CD8-positive, alpha-beta memory T cell (primary cell): ENCODE measurements at places on chromosomes 7 and 10.

DNA sequence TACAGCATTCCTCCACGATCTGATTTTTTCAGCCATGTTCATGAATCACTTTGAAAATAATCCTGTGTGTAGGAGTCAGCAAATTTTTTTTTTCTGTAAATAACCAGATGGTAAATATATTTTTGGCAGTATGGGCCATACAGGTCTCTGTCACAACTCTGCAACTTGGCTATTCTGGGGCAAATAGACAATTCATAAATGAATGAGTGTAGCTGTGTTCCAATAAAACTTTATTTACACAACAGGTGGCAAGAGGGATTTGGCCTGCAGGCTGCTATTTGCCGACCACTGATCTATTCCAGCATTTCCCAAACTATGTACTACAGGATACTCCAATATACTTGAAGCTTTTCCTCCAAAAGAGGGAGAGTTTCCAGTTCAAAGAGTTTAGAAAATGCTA, 78.7 kb upstream of the SVIL start:
- no peak for DNase-seq

GRCh38 chr10:17479015-17479615, 24.7 kb upstream of the ST8SIA6 start:
- DNase-seq = no peak

DNA sequence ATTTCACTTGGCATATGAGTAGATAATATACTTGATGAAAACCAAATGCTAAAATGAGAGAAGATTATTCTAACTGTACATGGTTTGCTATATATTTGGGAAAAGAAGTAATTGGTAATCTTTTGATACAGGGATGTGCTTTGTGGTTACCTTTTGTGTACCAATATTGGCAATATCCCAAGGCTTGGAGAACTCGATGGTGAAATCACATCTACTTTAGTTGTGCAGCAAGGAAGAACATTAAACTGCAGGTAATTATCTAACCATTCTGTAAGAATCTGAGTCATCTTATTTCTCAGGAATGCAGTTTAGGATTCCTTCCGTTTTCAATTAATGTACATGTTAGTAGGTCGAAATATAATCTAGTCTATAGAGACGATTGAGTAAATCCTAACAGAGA, 64.1 kb downstream of the SRI start:
- no peak for DNase-seq

GRCh38 chr10:19209319-19209718, 160.7 kb downstream of the MALRD1 start:
- DNase-seq = no peak

- DNase-seq = no peak
Measured at GRCh38 chr10:132938472-132939339, 3.7 kb downstream of the CFAP46 start.

DNA sequence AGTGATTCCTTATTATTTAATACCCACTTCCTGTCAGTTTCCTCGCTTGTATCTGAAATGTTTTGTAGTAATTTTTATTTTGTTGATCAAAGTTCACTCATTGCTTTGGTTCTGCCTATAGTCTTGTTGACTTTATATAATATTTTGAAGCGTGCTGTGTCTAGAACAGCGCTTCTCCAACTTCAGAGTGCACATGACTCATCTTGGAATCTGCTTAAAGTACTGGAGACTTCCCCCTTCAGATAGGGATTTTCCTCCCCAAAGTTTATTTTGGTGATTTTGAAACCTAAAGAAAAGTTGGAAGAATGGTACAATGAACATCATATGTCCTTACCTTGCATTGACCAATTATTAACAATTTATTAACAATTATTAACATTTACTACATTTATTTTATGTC, 5.8 kb downstream of the COMTD1 start:
- no peak for DNase-seq

DNA sequence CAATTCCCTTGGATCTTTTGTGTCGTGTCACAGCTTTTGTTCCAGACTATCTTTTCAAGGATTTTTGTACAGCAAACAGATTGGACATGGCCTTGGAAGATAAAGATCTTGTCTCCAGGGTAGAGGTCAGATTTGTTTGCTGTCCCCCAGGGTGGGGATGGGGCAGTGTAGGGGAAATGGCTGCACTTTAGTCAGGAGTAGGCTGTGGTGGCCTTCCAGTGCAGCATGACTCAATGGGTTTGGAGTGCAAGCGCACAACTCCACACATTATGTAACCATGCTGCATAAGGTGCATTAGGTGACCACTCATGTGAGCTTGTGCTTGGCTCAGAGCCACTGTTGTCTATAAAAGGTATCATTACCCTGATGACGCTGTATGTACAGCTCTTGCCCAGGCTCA, 23.9 kb upstream of the ADAMTS14 start:
- no peak for DNase-seq

GRCh38 chr7:155682484-155682883, 38.0 kb downstream of the RBM33 start:
- DNase-seq = no peak

DNA sequence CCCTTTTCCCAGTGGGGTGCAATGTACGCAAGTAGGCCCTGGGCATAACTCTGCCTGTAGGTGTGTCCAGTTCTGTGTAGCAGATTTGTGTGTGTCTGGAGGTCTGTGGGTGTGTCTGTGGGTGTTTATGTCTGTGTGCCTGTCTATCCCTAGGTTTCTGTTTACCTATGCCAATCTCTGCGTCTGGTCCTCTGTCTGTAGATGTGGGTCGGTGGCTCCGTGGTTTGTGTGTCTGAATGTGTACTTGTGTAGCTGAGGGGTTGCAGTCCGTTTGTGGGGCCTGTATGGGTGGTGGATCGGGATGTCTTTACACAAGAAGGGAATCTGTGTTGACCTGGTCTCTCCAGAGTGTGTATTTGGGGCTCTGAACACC, 932 bp downstream of the NYAP1 start:
- no peak for DNase-seq

- peak; percentile 3 for DNase-seq
Measured at GRCh38 chr10:85995791-85996190, 370.8 kb downstream of the GRID1 start.

DNA sequence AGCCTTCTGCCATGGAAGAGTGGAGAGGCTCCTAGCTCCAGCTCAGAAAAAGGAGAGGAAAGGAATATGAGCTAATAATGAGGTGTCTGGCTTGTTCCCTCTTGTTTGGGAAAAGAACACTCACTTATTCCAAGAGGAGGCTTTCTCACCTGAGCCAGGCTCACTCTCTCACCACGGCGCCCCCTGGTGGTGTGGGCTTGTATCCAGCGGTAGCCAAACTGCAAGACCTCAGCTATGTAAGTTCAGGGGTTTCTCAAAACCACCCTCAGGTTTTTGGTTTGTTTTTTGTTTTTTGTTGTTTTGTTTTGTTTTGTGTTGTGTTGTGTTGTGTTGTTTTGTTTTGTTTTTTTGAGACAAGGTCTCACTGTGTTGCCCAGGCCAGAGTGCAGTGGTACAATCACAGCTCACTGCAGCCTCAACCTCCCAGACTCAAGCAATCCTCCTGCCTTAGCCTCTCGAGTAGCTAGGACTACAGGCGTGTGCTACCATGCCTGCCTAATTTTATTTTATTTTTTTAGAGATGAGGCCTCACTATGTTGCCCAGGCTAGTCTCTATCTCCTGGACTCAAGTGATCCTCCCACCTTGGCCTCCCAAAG, 124.0 kb downstream of the TMEM130 start:
- DNase-seq = peak; percentile 37

GRCh38 chr10:110335314-110336064, 30.8 kb upstream of the SMNDC1 start:
- DNase-seq = no peak

- DNase-seq = peak; percentile 82
Measured at GRCh38 chr7:100049441-100050291, at the start of gene ZSCAN21. Gene ZSCAN21, plus strand, starts transcription at chr7:100049774. Its CDS starts 7,233 bp downstream, at chr7:100057007.

DNA sequence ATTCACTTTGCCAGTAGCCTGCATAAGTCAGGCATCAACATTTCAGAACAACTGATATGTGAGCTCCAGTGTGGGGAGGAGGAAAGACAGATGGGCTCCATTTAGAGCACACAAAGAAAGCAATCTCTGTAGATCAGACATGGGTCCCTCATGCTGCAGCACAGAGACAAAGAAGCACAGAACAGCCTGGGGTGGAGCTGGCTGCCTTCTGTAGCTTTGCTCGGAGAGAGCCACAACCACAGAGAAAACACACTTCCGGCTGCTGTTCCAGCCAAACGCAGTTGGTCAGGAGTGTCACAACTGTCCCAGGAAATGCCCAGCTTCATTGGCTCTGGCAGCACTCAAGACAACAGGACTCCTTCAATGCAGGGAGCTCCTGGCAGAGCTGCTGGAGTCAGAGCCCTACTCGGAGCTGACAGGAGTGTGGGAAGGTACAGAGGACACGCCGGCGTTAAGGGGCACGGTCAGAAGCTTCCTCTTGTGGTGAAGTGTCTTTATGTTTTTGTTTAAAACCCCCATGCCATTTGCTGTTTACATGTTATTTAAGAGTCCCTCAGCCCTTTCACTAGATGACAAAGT, 494.4 kb downstream of the TCERG1L start:
- no peak for DNase-seq

- peak; percentile 65 for DNase-seq
Measured at GRCh38 chr10:46282842-46283574, 3.8 kb upstream of the ANTXRL start.

DNA sequence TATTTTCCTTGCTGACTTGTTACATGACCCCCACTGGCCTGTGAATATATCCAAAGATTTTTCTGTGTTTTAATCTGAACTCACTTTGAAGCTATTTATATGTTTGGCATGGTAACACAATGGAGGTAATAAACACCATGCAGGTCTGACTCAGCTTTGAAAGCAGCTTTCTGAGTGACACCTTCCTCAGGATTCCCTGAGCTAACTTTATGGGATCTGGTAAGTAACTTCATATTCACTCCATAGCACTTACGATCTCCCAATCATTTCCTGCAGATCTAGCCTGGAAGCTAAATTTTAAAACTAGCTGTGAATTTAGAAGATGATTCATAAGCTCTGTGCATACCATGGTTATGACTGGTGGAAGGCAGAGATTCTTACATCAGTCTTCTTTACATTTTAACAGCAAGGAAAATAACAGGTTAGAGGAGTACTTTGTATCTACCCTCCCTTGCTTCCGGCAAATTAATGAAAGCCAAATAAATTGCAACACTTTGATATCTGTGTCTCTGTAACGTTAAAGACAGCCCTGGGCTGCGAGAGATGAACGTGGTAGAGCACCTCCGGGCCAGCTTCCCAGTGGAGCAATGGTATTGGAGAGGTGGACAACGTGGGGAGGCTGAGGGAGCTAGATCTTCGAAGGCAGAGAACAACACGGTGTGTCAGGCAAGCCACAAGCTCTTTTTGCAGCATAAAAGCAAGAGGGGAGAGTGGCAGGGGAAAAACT, 170.2 kb upstream of the KLF14 start:
- DNase-seq = no peak

DNA sequence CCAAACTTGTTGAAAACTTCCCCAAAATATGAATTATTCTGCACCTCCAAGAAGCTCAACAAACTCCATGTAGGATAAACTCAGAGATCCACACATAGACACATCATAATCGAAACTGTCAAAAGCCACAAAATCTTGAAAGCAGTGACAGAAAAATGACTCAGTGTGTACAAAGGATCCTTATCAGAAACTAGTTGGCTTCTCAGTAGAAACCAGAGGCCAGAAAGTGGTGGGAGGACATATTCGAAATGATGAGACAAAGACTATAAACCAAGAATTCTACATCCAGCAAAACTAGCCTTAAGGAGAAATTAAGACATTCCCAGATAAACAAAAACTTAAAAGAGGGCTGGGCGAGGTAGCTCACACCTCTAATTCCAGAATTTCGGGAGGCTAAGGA, 38.5 kb downstream of the MCMBP start:
- no peak for DNase-seq

- DNase-seq = no peak
Measured at GRCh38 chr10:69451784-69452251, 553 bp downstream of the TSPAN15 start.

- no peak for DNase-seq
Measured at GRCh38 chr10:70475661-70476060, 2.9 kb upstream of the PALD1 start.

DNA sequence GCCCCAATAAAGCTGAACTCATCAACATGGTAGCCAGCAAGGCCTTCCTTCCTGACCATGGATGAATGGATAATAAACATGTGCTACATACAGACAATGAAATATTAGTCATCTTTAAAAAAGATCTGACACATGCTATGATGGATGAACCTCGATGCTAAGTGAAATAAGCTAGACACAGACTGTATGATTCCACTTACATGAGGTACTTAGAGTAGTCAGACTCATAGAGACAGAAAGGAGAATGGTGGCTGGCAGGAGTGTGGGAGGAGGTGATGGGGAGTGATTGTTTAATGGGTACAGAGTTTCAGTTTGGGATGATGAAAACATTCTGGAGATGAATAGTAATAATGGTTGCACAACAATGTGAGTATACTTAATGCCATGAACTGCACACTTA, 114.1 kb upstream of the SORCS3 start:
- no peak for DNase-seq

- DNase-seq = no peak
Measured at GRCh38 chr7:85030893-85031292, 156.0 kb downstream of the SEMA3D start.

GRCh38 chr10:76759681-76760080, 877.9 kb downstream of the KCNMA1 start:
- no peak for DNase-seq

DNA sequence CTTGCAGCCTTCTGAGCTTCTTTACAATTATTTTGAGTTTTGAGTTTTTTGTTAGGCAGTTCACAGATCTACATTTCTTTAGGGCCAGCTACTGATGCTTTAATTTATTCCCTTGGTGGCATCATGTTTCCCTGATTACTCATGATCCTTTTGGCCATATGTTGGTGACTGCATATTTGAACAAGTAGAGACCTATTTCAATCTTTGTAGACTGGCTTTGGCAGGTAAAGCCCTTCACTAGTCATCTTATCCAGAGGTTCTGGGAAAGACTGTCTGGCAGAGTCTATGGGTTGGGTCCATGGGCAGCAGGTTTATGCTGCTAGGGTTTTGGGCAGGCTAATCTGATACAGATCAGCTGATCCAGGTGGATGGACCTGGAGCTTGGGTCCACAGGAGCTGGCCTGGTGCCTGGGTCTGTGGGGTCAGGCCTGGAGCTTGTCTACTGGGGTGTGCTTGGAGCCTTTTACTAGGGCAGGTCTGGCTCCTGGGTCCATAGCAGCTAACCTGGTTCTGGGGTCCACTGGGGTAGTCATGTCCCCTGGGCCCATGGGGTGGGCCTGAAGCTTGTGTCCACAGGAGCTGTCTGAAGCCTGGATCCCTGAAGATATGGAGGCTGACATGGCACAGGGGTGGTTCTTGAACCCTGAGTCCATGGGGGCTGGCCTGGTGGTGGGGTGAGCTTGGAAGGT, 72.7 kb downstream of the GPR85 start:
- DNase-seq = no peak
